ENCODE measurements at places on chromosomes 1 and 21. TPM values are rescaled to one million over a fixed set of nuclear protein-coding genes. Genes with fewer than 3 reads are reported as not detected.

DNA sequence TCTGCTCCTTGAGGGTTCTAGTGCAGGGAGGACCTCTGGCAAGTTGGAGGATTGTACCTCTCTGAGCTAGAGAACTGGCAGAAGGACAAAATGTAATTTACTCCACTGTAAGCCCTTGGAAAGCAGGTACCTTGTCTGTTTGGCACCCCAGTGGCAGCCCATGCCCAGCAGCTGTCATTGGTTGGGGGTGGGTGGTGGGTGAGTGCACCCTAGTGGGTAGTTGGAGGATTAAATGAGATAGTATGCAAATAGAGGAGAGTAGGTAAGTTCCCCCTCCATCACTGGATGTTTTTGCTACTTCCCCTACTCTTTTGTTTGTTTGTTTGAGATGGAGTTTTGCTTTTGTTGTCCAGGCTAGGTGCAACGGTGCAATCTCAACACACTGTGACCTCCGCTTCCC, 69.8 kb downstream of the RYR2 start:
- no peaks in the 10 kb centered on the region for H3K27me3 ChIP-seq
- H3K27ac ChIP-seq = no peak overlapping the region
- no peak for DNase-seq
- H3K36me3 ChIP-seq = no peaks in the 10 kb centered on the region
- no peak overlapping the region for H3K4me3 ChIP-seq
- no peaks in the 10 kb centered on the region for H3K4me1 ChIP-seq

PRRX1 gene
- total RNA-seq = 5.6 TPM

GNPAT gene
- total RNA-seq = 75.0 TPM

GRCh38 chr1:22855668-22856606, 116.7 kb downstream of the LACTBL1 start:
- no peak overlapping the region for H3K4me3 ChIP-seq
- H3K27ac ChIP-seq = no peak overlapping the region
- DNase-seq = no peak
- H3K27me3 ChIP-seq = no peaks in the 10 kb centered on the region
- H3K4me1 ChIP-seq = no peaks in the 10 kb centered on the region

- no peaks in the 10 kb centered on the region for H3K27me3 ChIP-seq
- H3K36me3 ChIP-seq = no peaks in the 10 kb centered on the region
- H3K4me3 ChIP-seq = no peak overlapping the region
Observed at GRCh38 chr21:45330075-45330781, 42.5 kb upstream of the POFUT2 start.

MRPL55 gene
- total RNA-seq = 60.4 TPM

LHX8 gene
- total RNA-seq = not detected

DNA sequence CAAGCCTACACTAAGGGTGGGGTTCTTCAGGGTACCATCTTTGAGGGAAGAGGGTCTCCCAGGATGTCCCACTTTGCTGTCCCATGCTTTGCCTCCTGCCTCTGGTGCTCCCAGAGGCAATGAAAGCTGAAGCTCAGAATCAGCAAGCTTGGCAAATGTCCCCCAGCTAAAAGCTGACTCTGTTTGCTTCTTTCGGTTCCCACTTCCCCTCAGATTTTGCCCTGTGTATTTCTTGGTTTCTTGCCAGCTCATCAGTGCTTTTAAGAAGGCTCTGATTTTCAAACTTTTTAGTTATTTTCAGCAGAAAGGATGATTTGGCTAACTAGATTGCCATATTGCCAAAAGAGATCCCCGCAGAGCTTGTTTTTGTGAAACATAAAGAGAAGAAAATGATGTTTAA, 33.1 kb upstream of the COG2 start:
- no peak overlapping the region for H3K27ac ChIP-seq
- no peaks in the 10 kb centered on the region for H3K4me1 ChIP-seq
- no peak for DNase-seq
- no peak overlapping the region for H3K4me3 ChIP-seq
- peaks cover 9% of the 10 kb centered on the region for H3K27me3 ChIP-seq
- no peaks in the 10 kb centered on the region for H3K36me3 ChIP-seq

NIBAN1 gene
- total RNA-seq = 54.8 TPM

MSH4 gene
- 0.59 TPM for total RNA-seq

MTMR11 gene
- 5.6 TPM for total RNA-seq

RTCA gene
- total RNA-seq = 57.7 TPM

DNA sequence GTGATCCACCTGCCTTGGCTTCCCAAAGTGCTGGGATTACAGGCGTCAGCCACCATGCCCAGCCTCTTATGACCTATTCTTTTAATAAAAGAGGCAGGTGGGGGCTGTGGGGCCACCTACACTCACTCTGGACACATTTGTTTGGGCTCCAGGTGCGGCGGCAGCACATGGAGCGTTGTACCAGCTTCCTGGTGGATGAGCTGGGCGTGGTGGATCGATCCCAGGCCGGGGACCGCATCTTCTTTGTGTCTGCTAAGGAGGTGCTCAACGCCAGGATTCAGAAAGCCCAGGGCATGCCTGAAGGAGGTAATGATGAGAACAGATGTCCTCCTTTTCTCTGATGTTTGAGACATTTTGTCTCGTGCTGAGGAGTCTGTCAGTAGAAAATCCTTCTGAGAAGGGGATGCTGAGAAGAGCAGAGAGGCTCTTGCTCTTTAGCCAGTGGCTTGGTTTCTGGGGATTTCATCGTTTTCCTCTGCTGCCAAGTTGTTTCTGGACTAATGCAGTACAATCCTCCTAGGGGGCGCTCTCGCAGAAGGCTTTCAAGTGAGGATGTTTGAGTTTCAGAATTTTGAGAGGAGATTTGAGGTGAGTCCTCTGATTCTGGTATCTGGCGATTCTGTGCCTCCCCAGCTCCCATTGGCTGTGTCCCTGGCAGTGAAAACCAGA, 17.9 kb upstream of the MIIP start:
- H3K36me3 ChIP-seq = peaks cover 85% of the 10 kb centered on the region
- no peaks in the 10 kb centered on the region for H3K4me1 ChIP-seq
- H3K27me3 ChIP-seq = no peaks in the 10 kb centered on the region
- H3K27ac ChIP-seq = peak overlapping the region; percentile 77
- H3K4me3 ChIP-seq = no peak overlapping the region

- no peaks in the 10 kb centered on the region for H3K36me3 ChIP-seq
- DNase-seq = no peak
- H3K27me3 ChIP-seq = no peaks in the 10 kb centered on the region
- no peaks in the 10 kb centered on the region for H3K4me1 ChIP-seq
- no peak overlapping the region for H3K4me3 ChIP-seq
Observed at GRCh38 chr1:203934651-203935050, 73.3 kb downstream of the SNRPE start.

DNA sequence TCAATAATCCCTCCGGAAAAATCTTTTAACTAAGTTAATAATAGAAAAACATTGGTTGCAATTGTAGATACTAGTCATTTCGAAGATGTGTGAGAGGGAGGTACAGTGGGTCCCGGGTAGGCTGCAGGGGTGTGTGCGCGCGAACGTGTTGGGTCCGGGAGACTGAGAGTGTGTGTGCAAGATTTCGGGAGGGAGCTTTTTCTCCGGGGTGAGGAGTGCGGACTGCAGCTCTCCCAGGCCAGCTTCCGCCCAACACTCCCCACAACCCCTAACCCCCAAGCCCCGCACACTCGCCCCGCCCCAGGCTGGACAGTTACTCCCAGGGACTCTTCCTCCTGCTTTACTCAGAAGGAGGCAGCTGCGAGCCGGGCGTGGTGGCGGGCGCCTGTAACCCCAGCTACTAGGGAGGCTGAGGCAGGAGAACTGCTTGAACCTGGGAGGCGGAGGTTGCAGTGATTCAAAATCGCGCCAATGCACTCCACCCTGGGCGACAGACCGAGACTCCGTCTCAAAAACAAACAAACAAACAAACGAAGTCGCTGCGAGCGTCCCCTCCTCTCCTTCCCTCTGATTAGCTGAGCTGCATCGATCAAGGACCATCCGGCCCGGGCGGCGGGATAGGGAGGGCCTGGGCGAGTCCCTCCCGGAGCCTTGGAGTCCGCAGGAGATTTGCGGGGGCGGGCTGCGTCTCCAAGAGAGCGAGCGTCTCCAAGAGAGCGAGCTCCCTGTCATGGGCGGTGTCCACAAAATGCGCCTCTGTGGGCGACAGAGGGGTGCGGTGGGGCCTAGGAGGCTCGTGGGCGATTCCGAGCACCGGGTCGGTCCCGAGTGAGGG, 28.3 kb upstream of the PPM1J start:
- no peaks in the 10 kb centered on the region for H3K36me3 ChIP-seq
- no peak overlapping the region for H3K4me3 ChIP-seq
- no peak for DNase-seq
- H3K27me3 ChIP-seq = peaks cover 74% of the 10 kb centered on the region

DNA sequence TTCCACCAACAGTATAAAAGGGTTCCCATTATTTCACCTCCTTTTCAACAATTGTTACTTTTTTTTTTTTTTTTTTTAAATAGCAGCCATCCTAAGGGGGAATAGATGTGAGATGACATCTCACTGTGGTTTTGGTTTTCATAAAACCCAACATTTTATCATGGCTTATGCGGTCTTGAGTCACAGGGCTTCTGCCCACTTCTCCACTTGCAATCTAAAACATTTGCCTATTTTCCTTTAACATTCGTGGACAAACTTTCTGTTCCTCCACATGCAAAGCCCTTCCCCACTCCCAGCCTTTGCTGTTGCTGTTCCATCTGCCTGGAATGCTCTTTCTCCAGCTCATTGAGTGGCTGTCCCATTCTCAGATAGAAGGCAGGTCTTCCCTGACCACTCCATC, 239.7 kb upstream of the KCNK2 start:
- no peak overlapping the region for H3K4me3 ChIP-seq
- H3K27me3 ChIP-seq = peaks cover 95% of the 10 kb centered on the region
- DNase-seq = no peak
- no peak overlapping the region for H3K27ac ChIP-seq

S100A5 gene
- not detected for total RNA-seq

MAEL gene
- not detected for total RNA-seq

- DNase-seq = no peak
- H3K36me3 ChIP-seq = no peaks in the 10 kb centered on the region
- H3K27ac ChIP-seq = no peak overlapping the region
- no peaks in the 10 kb centered on the region for H3K4me1 ChIP-seq
- H3K4me3 ChIP-seq = no peak overlapping the region
Observed at GRCh38 chr1:241997401-241997998, 1.4 kb downstream of the MAP1LC3C start.

- no peaks in the 10 kb centered on the region for H3K27me3 ChIP-seq
- peak; percentile 93 for DNase-seq
- H3K36me3 ChIP-seq = no peaks in the 10 kb centered on the region
Observed at GRCh38 chr1:233294913-233295236, 650 bp downstream of the PCNX2 start.

- H3K27ac ChIP-seq = peak overlapping the region; percentile 76
- H3K27me3 ChIP-seq = no peaks in the 10 kb centered on the region
- H3K4me1 ChIP-seq = peaks cover 61% of the 10 kb centered on the region
- H3K36me3 ChIP-seq = no peaks in the 10 kb centered on the region
Observed at GRCh38 chr1:158118713-158119402, 61.8 kb upstream of the CD1D start.

DNAJC8 gene
- 134 TPM for total RNA-seq

DNA sequence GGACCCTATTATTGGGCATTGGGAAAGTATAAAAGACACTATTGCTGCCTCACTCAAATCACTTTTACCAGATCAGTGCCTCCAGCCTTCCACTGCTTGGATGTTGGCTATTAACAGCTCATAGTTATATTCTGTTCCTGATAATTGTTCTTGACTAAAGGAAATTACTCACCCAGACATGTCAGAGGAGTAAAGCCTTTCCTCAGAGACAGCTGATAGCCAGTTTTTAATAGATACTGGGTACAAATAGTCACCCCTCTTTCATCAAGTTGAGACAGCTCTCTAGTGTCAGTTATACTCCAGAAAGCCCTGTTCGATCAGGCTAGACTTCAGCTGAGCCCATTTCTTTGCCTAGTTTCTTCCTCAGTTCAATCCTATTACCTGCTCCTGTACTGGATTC, 876.1 kb upstream of the B3GALT2 start:
- no peak overlapping the region for H3K27ac ChIP-seq
- H3K27me3 ChIP-seq = no peaks in the 10 kb centered on the region
- no peaks in the 10 kb centered on the region for H3K4me1 ChIP-seq
- no peak overlapping the region for H3K4me3 ChIP-seq
- H3K36me3 ChIP-seq = no peaks in the 10 kb centered on the region

- H3K27ac ChIP-seq = peak overlapping the region; percentile 96
- DNase-seq = no peak
- no peaks in the 10 kb centered on the region for H3K36me3 ChIP-seq
- H3K27me3 ChIP-seq = no peaks in the 10 kb centered on the region
- H3K4me1 ChIP-seq = peaks cover 63% of the 10 kb centered on the region
Observed at GRCh38 chr1:2315674-2316450, 75.5 kb downstream of the MORN1 start.

NUF2 gene
- total RNA-seq = 91.6 TPM

MASP2 gene
- 0.37 TPM for total RNA-seq

GRCh38 chr1:151867765-151868411, 14.4 kb upstream of the THEM5 start:
- no peak overlapping the region for H3K27ac ChIP-seq
- H3K36me3 ChIP-seq = no peaks in the 10 kb centered on the region
- H3K4me1 ChIP-seq = no peaks in the 10 kb centered on the region
- peak; percentile 29 for DNase-seq
- no peaks in the 10 kb centered on the region for H3K27me3 ChIP-seq

GRCh38 chr1:15271196-15271595, 24.2 kb downstream of the FHAD1 start:
- peaks cover 6% of the 10 kb centered on the region for H3K4me1 ChIP-seq
- no peaks in the 10 kb centered on the region for H3K36me3 ChIP-seq
- H3K4me3 ChIP-seq = no peak overlapping the region
- no peak overlapping the region for H3K27ac ChIP-seq

DNA sequence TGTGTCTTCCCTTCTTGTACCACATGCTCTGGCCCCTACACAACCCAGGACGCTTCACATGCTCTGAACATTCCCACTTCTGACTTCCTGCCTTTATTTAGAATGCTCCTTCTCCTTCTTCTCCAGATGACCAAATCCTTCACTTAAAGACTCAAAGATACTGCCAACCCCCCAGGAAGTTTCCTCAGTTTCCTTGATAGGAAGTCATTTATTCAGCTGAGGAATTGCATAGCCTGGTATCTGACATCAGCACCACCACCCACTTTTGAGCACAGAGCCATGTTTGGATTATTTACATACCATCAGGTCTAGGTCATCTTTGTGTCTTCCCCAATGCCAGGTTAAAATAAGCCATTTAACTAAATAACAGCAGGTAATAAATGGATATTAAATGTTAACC, 42.4 kb downstream of the GFI1 start:
- DNase-seq = no peak
- no peak overlapping the region for H3K27ac ChIP-seq
- no peaks in the 10 kb centered on the region for H3K36me3 ChIP-seq

DNA sequence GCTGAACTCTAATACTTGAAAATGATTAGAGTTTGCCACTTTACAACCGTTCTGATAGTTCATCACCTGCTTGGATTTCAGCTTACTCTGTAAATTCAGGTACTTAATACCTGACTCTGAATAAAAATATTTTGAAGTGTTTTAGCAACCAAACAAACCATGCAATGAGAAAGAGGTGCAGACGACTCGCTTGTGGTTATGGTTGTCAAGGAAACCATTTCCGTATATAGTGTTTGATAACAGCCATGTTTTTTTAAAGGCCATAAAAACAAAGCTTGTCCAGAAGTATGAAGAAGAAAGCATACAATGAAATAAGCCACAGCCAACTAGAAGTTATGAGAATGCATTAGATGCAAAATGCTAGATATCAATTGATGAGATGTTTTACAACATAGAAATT, 167.2 kb upstream of the HMCN1 start:
- DNase-seq = peak; percentile 45
- H3K27me3 ChIP-seq = no peaks in the 10 kb centered on the region
- no peak overlapping the region for H3K27ac ChIP-seq
- peaks cover 14% of the 10 kb centered on the region for H3K4me1 ChIP-seq

All from A673 (cell line).